ENCODE measurements at places on chromosomes 6 and 20.

DNA sequence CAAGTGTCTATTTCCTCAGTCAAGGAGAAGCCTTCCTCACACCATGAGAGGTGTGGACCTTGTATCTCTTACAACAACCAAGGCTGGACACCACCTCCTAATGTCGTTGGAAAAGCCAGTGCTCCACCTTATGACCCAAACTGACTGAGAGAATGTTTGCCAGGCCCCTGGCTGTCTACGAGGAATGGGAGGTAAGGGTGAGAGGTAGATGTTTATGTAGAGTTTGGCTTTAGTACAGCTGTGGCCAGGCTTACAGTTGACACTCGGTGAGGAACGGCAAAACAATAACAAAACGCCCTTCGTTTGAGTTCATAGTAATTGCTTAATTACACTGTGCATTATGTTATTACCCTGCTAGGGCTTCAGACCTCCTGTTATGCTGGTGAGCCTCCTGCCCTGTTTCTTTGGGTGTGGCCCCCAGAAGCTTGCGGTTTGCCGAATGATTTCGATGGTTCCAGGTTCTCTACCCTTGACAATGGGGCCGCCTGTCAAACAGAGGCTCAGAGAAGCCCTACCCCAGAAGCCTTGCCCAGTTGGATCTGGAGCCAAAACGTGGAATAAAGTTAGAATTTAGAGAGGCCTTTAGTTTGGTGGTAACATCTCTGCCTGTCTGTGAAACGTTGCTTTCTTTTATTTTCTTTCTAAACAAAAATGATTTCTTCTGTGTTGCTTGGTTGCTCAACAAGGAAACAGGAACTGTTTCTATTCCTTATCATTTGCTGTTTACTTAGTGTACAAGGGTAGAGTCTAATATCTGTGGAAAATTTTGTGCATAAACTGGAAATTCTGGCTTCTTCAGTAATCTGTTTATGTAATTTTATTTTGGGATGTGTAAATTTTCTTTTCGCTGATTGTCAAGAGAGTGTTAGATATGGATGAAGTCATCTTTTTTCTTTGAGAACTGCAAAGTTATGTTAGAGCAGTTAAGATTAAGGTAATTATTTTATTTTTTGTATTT is 60.4 kb upstream of the FOXQ1 start:
- DNase-seq, result no peak

DNA sequence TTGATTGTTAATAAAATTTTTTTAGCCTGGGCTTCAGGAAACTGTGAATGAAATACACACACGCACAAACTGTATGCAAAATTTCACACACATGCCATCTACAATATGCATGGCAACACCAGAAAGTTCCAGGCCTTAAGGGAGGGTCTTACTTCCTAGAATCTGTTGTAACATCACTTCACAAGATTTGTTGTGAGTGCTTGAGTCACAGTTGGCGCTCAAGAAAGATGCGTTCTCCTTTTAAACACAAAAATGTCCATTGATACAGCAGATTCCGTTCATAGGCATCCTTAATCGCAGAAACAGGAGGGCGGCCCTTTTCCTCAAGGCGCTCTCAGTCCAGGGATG is 485 bp upstream of the RTF2 start:
- DNase-seq, result no peak

GRCh38 chr6:158847786-158848185 is 28.6 kb upstream of the EZR start:
- no peak for DNase-seq

- no peak for DNase-seq
Measured at GRCh38 chr6:32196682-32197616, 4.5 kb upstream of the GPSM3 start.

- no peak for DNase-seq
Measured at GRCh38 chr6:132790450-132790849, 8.0 kb downstream of the SLC18B1 start.

DNA sequence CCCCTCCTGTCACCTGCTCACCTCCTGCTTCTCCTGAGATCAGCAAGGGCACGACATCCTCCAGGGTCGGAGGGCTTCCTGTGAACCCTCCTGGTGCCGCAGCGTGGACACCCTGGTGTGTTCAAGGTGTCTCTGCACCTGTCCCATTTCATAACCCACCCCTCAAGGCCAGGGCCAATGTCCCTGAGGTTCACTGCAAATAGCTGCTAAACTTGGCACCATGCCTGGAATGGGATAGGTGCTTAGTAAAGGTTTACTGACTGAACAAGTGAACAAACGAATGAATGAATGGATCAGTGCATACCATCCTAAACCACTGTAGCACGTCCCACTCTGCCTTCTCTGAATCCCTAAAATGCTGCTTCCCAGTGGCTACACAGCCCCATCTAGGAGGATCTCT is 35.0 kb downstream of the SIRPA start:
- no peak for DNase-seq

DNA sequence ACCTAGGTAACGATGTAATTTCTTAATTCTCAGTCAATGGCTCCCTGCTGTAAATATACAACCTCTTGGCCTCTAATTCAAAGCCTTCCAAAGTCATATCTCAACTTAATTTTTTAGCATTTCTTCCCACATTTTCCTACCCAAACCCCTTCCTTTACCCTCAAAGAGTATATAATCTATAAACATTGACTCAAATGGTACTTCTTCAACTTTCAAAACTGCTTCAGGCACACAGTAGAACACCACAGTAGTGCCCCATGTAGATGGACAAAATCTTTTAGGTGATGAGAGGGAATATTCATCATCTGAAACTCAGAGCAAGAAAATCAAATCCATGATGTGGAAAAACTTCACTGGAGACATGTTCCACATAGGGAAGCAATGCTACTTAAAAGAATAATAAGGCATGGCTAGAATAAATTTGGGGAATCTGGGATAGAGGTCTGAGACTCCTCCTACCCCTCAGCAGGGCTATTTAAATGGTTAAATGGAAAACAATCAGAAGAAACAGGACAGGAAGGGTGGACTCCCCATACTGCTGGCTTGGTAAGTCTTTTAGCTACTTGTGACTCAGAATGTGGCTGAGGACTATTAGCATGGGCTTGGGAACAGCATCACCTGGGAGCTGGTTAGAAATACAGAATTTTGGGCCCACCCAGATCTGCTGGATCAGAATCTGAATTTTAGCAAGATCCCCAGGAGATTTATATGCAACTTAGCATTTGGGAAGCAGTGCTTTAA is 6.4 kb downstream of the SLC22A2 start:
- no peak for DNase-seq

Data from effector CD8-positive, alpha-beta T cell (primary cell).